ENCODE measurements at places on chromosomes 13 and 19. TPM values are rescaled to one million over a fixed set of nuclear protein-coding genes. Genes with fewer than 3 reads are reported as not detected.

The C13orf42 gene
- 0.41 TPM for total RNA-seq

The CCDC169 gene
- total RNA-seq, result 4.2 TPM

The MAMSTR gene
- 8.9 TPM for total RNA-seq

The ZNF577 gene
- 21.1 TPM for total RNA-seq

The ZNF221 gene
- 11.6 TPM for total RNA-seq

The COX6B2 gene
- 0.12 TPM for total RNA-seq

The LILRB4 gene
- total RNA-seq, result 2.9 TPM

The BST2 gene
- 64.1 TPM for total RNA-seq

The ZNF699 gene
- 11.2 TPM for total RNA-seq

The TSKS gene
- total RNA-seq, result 0.18 TPM

The DLL3 gene
- total RNA-seq, result 0.35 TPM

The PSPN gene
- total RNA-seq, result 2.5 TPM

The NTF4 gene
- 5.4 TPM for total RNA-seq

The CRX gene
- total RNA-seq, result not detected

The CTXN1 gene
- total RNA-seq, result 6.1 TPM

The ZNF805 gene
- total RNA-seq, result 29.7 TPM
